NCI-H146 (cell line): ENCODE measurements at places on chromosomes 2 and 18.

- no peak for DNase-seq
Observed at GRCh38 chr2:230268606-230269243, 43.2 kb downstream of the SP140 start.

DNA sequence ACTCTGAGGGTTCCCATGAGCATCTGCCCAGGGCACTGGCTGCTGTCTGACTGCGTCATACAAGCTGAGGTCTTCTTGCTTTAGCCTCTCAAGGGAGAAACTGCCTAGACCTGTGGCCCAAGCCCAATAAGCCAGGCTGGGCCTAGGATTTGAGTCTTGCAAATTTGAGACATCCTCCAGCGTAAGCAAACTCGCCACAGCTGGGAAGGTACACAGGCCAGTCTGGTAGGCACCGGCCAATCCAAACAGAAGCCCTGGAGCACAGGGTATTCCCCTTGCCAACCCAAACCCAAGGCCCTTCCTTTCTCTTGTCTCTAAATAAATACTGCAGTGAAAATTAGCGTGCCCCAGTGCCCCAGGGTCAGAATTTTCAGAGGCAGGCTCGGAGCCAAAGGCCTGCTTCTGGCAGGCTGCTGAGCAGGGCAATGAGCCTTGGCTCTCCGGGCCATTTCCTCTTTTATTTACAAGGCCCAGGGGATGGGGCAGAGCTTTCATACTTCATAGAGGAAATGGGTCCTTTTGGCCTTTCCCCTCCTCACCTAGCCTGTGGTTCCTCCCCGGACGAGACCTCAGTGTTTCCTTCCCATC, 33.3 kb downstream of the POLR1A start:
- no peak for DNase-seq

DNA sequence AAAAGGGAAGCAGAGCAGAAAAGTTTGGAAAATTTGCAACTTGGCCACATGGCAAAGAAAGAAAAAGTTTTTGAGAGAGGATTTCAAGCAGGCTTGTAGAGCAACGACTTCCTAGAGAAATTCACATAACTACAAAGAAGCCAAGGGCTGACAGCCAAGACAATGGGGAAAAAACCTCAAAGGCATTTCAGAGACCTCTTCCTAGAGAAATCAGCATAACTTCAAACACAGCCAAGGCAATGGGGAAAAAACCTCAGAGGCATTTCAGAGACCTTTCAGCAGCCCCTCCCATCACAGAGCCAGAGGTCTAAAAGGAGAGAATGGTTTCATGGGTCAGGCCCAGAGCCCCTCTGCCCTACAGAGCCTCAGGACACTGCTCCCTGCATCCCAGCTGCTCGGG, 7.2 kb downstream of the ADI1 start:
- DNase-seq: no peak

DNA sequence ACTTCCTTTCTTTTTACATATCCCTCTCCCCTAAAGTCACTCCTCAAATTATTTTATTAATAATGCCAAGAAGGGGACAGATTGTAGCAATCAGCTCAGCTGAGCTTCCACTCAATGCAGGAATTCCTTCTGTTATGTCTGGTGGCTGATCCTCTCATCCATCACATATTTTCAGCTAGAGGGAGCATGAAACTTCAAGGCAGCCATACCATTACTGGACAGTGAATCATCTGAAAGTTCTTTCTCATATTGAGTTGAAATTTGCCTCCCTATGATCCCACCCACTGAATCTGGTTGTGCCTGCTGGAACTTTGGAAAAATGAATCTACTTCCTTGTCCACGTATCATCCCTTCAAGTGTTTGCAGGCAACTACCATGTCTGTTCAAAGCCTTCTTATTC, 11.2 kb downstream of the ZNF385B start:
- DNase-seq: no peak

- DNase-seq: peak; percentile 9
Observed at GRCh38 chr2:54680397-54681041, 42.9 kb upstream of the EML6 start.

GRCh38 chr2:14385043-14385442, 247.5 kb upstream of the LRATD1 start:
- DNase-seq: peak; percentile 24

DNA sequence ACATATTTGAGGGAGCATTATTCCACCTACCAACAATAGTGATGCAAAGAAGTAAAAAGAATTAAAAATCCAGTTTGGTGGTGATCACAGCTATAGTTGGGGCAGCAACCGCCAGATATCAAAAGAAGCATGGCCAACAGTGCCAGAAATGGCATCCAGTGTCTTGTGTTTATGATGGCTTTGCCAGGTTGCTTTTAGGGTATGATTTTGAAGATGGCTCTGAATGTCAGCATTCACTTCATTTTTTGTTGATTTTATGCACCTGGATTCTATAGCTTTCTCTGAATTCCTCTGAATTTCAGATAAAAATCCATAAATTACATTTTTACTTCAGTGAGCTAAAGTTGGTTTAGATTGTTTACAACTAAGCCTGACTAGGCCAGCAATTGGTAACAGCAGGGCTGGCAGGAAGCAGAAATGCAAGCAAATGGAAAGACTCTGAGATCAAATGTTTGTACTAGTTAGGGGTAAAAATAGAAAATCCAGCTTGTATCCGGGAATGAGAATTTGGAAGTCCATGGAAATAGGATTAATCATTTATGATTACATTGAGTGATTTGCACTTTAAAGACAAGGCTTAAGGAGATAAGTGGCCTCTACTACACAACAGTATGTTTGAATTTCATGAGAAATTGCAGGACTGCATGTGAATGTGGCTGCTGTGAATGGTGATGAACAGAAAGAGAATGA, 40.4 kb downstream of the COL3A1 start:
- DNase-seq: no peak

GRCh38 chr2:11856095-11856494, 109.7 kb downstream of the LPIN1 start:
- no peak for DNase-seq

DNA sequence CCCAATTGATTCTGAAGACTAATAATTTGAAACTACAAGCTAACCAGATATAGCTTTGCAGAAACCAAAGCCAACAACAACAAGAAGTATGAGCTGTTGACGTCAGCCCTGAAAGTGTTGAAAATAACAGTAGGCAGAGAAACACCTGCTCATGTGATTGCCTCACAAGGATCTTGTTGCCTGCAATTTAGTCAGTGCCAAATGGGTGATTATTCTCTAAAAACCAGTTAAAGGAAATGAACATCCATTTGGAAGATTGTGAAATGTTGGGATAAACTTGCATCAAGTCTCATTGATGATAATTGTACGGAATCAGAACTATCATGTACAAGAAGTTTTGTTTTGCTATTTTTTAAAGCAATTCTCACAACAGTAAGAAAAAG, 2.8 kb downstream of the CYTIP start:
- no peak for DNase-seq

GRCh38 chr2:85748985-85749875, 4.6 kb upstream of the ATOH8 start:
- peak; percentile 30 for DNase-seq

GRCh38 chr2:88011011-88011410, 5.3 kb downstream of the RNU2-63P start:
- DNase-seq: no peak

GRCh38 chr2:172374318-172375240, 52.8 kb upstream of the ITGA6 start:
- DNase-seq: no peak

- no peak for DNase-seq
Observed at GRCh38 chr2:75994759-75995158, 284.0 kb upstream of the GCFC2 start.

- no peak for DNase-seq
Observed at GRCh38 chr2:70128005-70128404, 40.7 kb downstream of the PCBP1 start.

DNA sequence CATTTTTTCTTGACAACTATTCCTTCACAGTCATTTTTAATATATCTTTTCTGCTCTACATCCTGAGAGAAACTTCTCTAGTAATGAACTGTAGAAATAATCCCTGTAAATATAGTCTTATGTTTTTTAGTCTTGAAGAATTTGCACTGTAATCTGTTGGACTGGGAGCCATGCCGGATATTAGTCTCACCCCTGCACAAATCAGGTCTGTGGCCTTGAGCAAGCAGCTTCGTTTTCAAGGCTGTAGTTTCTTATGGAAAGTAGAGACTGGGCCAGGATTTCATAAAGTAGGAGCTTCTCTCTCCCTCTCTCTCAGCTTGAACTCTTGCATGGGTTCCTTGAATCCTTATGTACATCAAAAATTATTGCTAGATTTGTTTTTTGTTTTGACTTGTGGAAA, 8.7 kb downstream of the FARP2 start:
- DNase-seq: no peak

- DNase-seq: no peak
Observed at GRCh38 chr2:237171881-237172280, 86.2 kb downstream of the COPS8 start.

GRCh38 chr2:160736148-160737028, 242.8 kb upstream of the RBMS1 start:
- DNase-seq: no peak

- no peak for DNase-seq
Observed at GRCh38 chr2:72533765-72534164, 292.1 kb downstream of the EXOC6B start.

- no peak for DNase-seq
Observed at GRCh38 chr2:235713189-235713588, 219.3 kb downstream of the AGAP1 start.

DNA sequence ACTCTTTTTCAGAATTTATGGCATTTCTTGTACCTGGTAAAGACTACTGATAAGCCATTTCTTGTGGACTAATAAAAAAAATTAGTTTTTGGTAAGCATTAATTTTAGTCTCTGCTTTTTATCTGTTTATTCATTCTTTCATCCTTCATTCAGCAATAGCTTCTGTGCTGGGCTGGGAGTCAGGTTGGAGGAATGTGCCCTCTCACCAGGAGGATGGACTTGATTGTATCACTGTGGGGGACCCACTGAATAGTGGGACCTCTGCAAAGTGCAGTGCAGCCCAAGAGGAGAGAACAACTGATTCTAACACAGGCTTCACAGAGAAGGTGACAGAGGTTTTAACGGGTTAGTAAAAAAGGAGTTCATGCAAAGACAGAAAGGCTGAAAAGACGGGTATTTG, 39.1 kb downstream of the CDC42EP3 start:
- no peak for DNase-seq

- DNase-seq: no peak
Observed at GRCh38 chr2:85766229-85766628, 12.4 kb downstream of the ATOH8 start.

- DNase-seq: no peak
Observed at GRCh38 chr18:36485772-36486171, 188.3 kb downstream of the FHOD3 start.

DNA sequence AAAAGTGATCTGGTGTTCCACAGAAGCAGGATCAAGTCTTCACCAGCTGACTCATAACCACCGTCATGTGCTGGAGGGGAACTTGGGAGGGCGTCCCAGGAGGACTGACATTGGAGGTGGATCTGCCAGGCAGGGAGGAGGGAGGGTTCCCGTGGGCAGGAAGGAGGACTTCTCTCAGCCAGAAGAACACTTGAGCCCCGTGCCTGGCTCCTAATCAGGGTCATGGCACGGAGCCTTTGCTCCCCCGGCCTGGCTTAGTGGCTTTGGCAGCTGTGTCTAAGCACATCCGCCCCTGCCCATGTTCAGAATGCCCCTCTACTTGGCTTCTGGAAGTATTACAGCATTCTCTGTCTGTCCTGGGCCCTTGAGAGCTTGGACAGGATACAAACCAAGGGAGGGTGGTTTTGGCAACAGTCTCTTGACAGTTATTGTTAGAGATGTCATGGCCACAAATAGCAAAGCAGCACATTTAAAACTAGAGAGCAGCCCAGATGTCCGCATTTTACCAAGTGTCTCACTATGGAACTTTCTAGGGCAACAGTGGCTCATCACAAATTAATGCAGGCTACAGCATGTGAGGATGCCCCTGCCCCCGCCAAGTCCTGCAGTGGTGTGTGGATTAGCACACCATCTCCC, 11.5 kb downstream of the PPP1R7 start:
- DNase-seq: no peak

GRCh38 chr18:48929941-48930713, 20.6 kb downstream of the SMAD7 start:
- no peak for DNase-seq

DNA sequence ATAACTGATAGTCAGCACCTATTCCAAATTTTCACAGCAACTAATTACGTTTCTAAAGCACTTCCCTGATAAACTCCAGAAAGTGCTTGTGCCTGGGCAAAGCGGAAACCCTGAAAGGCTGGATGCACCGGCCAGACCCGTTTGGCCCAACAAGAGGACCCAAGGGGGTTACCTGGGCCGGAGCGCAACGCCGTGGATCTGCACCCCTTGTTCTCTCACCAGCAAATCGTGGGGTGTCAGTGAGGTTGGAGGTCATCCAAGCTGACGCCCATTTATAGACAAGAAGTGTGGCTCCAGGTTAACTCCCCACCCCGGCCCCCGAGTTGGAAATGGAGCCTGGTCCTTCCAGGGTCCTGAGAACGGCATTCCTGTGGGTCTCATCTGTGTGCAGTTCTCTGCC, 167.0 kb upstream of the HDAC4 start:
- DNase-seq: no peak

DNA sequence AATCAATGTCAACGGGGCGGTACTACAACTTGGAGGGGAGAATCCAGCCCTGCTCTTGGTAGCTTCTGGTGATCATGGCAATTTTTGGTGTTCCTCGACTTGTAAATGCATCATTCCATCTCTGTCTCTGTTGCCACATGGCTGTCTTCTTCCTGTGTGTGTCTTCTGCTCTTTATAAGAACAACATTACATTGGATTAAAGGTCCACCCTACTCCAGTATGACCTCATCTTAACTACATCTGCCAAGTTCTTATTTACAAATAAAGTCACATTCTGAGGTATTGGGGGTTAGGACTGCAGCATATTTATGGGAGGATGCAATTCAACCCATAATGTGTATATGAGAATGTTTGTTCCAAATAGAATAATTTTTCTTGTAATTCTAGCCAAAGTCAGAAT, 28.8 kb upstream of the FIGN start:
- no peak for DNase-seq

- DNase-seq: peak; percentile 26
Observed at GRCh38 chr2:118473846-118474540, 373.5 kb downstream of the EN1 start.

GRCh38 chr2:171034315-171034714, 105.3 kb downstream of the GORASP2 start:
- no peak for DNase-seq

GRCh38 chr2:8243748-8244400, 438.0 kb upstream of the ID2 start:
- no peak for DNase-seq
